ENCODE measurements at places on chromosomes 5 and 9. TPM values are rescaled to one million over a fixed set of nuclear protein-coding genes. Genes with fewer than 3 reads are reported as not detected.

DNA sequence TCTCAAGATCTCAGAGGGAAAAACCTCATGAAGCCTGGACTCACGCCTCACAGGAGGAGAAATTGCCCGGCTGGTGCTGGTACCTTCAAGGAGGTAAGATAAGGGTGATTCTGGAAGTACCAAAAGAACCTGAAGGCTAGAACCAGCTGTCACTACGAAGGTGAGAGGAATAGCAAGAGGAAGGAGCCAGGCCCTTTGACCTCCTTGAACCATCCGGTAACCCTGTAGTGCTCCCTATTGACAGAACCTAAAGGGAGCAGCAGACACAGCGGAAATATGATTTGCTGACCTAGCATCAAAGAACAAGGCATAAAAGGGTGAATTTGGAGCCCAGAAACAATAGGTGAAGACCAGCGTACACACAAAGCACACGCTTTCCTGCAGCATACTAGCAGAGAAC is 92.2 kb downstream of the DOCK8 start:
- H3K27ac ChIP-seq = peak overlapping the region; percentile 59
- no peaks in the 10 kb centered on the region for H3K27me3 ChIP-seq
- H3K4me3 ChIP-seq = no peak overlapping the region
- DNase-seq = no peak
- H3K36me3 ChIP-seq = peaks cover 19% of the 10 kb centered on the region
- peaks cover 9% of the 10 kb centered on the region for H3K4me1 ChIP-seq

The PFN3 gene
- total RNA-seq = not detected

The SHOC1 gene
- not detected for total RNA-seq

DNA sequence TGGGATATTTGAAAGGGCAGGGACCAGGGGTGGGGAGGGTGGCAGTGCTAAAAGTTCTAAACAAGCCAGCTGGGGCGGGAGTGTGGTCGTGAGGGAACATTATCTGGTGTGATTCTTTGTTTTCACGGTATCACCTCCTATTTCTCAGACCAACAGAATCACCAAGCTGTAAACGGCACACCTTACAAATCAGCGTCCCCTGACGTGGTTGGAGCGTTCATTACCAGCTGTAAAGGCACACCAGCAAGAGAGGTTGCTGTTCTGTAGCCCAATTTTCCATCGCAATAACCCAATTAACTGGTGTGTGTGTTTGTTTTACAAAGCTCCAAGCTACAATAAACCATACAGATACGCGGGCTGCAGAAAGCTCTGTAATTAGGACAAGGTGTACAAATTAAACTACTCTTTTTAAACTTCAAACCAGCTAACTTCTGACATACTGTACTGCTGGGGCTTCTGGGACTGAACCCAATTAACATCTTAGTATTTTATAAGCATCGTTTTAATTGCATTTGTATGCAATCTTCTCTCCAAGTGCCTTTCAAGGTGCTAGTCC is 303.6 kb upstream of the CLINT1 start:
- H3K4me3 ChIP-seq = no peak overlapping the region
- H3K4me1 ChIP-seq = no peaks in the 10 kb centered on the region
- H3K27me3 ChIP-seq = peaks cover 20% of the 10 kb centered on the region
- DNase-seq = no peak
- H3K36me3 ChIP-seq = no peaks in the 10 kb centered on the region

- peaks cover 8% of the 10 kb centered on the region for H3K36me3 ChIP-seq
- no peaks in the 10 kb centered on the region for H3K4me1 ChIP-seq
- no peak overlapping the region for H3K4me3 ChIP-seq
- H3K27ac ChIP-seq = no peak overlapping the region
- DNase-seq = no peak
Observed at GRCh38 chr9:8278048-8278447, 478.5 kb upstream of the DMAC1 start.

DNA sequence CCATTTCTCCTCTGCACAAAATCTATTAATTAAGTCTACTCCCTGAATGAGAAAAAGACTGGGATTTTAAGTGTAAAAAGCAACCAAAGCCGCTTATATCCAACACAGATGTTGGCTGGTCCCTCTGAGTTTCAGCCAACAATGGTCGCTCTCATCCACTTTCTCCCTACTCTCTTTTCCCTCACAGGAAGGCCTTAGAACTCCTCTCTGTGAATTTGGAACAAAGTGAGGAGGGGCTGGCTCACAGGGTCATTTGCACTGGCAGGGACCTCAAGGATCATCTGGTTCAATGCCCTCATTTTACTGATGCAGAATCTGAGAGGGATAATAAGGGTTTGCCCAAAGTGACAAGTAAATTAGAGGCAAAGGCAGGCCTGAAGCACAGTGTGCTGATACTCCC is 64.0 kb downstream of the DPYSL3 start:
- H3K36me3 ChIP-seq = no peaks in the 10 kb centered on the region
- H3K27ac ChIP-seq = no peak overlapping the region
- H3K27me3 ChIP-seq = peaks cover 55% of the 10 kb centered on the region
- DNase-seq = no peak
- no peaks in the 10 kb centered on the region for H3K4me1 ChIP-seq

The ABCA1 gene
- 5.0 TPM for total RNA-seq

DNA sequence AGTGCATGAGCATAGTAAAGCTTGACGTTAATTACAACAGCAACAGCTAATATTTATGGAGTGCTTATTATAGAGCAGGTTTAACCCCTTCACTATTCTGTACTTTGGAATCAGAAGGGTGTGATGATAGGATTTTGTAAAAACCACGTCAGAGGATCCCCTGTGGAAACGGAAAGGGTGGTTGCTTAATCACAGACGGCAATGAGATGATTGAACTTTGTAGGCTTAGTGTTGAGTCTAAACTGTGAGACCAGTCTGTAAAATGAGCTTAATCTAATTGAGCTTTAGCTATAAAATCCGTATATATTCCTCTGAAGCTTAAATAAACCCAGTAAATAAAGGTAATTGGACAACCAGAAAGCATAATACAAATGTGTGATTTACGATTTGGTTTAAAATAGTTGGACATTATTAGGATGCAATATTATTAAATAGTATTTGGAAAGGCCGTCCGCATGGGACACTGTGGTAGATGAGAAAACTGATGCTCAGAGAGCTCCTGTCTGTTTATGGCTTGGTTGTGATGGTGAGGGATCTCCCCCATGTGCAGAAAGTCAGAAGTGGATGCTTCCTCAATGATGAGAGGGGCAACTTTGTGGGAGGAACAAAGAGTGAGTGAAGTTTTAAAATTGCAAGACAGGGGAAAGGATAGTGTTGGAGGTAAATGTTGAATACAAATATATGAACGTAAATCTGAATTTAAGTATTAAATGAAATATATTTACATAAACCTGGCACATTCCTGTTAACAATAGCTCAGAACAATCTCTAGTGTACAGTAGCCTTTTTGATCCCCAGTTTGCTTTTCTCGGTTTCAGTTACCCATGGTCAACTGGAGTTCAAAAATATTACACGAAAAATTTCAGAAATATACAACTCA is 23.4 kb upstream of the SCGB3A2 start:
- H3K27ac ChIP-seq = no peak overlapping the region
- DNase-seq = no peak
- H3K4me1 ChIP-seq = peaks cover 5% of the 10 kb centered on the region

The HSD17B4 gene
- 100 TPM for total RNA-seq

DNA sequence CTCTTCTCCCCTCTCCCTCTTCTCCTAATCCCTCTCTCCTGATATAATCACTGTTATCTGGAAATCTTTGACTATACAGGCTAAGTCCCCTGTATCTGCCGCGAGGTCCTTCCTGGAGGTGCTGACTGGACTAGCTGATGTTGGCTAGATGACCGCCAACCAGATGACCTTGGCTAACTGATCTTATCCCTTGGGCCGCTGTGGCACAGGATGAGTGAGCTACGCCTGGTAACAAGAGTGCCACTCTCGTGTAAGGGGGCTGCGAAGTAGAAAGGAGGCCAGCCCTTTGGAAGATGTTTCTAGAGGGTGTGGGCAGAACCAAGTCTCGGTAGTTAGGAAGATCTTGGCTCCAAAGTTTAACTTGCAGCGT is 345 bp upstream of the PRRC1 start:
- H3K27ac ChIP-seq = peak overlapping the region; percentile 68
- H3K4me1 ChIP-seq = peaks cover 27% of the 10 kb centered on the region
- DNase-seq = no peak
- peak overlapping the region; percentile 58 for H3K4me3 ChIP-seq

The TAS2R1 gene
- total RNA-seq = not detected

- H3K4me1 ChIP-seq = no peaks in the 10 kb centered on the region
- no peak overlapping the region for H3K27ac ChIP-seq
- H3K4me3 ChIP-seq = no peak overlapping the region
- no peaks in the 10 kb centered on the region for H3K27me3 ChIP-seq
- no peaks in the 10 kb centered on the region for H3K36me3 ChIP-seq
- DNase-seq = no peak
Observed at GRCh38 chr9:3263698-3264097, 262.1 kb downstream of the RFX3 start.

The PCDHGB7 gene
- 0.95 TPM for total RNA-seq

The ZNF483 gene
- total RNA-seq = 2.8 TPM

GRCh38 chr5:14385019-14385418 is 196.6 kb upstream of the OTULINL start:
- H3K36me3 ChIP-seq = peaks cover 12% of the 10 kb centered on the region
- no peaks in the 10 kb centered on the region for H3K4me1 ChIP-seq
- no peak overlapping the region for H3K4me3 ChIP-seq
- H3K27me3 ChIP-seq = no peaks in the 10 kb centered on the region
- no peak overlapping the region for H3K27ac ChIP-seq

The RABGAP1 gene
- 31.2 TPM for total RNA-seq

The FOXD1 gene
- 1.5 TPM for total RNA-seq

GRCh38 chr9:111657051-111657450 is 4.4 kb upstream of the GNG10 start:
- no peak for DNase-seq
- H3K36me3 ChIP-seq = peaks cover 7% of the 10 kb centered on the region
- peaks cover 2% of the 10 kb centered on the region for H3K4me1 ChIP-seq
- no peak overlapping the region for H3K4me3 ChIP-seq
- H3K27me3 ChIP-seq = no peaks in the 10 kb centered on the region

GRCh38 chr9:135769489-135770202 is 67.7 kb downstream of the KCNT1 start:
- H3K4me1 ChIP-seq = peaks cover 6% of the 10 kb centered on the region
- no peak overlapping the region for H3K27ac ChIP-seq
- H3K36me3 ChIP-seq = no peaks in the 10 kb centered on the region
- no peak overlapping the region for H3K4me3 ChIP-seq

DNA sequence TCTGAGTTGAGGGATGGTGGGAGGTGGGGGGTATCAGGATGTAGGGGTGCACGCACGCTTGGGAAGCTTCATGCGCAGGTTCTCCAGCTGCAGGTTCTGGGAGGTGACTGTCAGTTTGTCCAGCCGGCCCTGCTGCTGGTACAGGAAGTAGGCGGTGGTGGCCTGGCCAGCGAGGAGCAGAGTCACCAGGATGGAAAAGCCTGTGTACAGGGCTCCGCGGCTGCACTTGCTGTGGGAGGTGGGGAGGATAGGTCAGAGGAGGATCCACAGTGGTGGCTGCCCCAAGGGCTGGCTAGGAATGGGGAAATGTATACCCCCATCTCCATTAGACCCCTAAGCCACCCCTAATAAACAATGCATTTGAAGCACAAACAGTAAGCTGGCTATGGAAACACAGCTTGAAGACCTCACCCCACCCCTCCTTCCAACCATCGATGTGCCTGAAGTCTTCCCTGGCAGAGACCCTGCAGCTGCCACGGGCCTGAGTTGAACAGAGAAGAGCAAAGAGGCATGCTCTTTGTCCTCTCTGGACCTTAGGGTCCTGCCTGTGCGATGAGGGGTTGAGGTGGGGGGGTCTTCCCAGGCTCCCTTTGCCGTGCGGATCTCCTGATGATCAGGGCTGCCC is 5.5 kb downstream of the CD74 start:
- H3K36me3 ChIP-seq = peaks cover 10% of the 10 kb centered on the region
- no peak for DNase-seq
- no peaks in the 10 kb centered on the region for H3K27me3 ChIP-seq
- peaks cover 27% of the 10 kb centered on the region for H3K4me1 ChIP-seq
- H3K27ac ChIP-seq = no peak overlapping the region
- H3K4me3 ChIP-seq = no peak overlapping the region

DNA sequence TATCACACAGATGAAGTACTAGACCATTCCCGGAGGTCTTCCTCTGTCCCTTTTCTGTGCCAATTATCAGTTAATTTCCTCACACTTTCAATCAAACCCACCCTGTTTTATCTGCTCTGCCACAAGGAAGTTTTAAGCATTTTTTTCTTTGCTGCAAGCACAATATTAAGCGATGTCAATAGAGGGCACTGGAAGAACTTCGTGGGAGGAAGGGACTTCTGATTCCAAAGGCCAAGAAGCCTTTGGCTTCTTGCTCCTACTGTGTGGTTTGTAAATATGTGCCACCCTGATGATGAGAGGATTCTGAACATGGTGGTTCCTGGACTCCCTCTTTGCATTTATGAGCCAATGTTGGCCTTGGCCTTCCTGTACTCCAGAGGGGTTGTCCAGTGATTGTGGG is 1712.5 kb upstream of the C9orf72 start:
- DNase-seq = no peak
- no peaks in the 10 kb centered on the region for H3K27me3 ChIP-seq
- no peak overlapping the region for H3K4me3 ChIP-seq
- H3K4me1 ChIP-seq = peaks cover 3% of the 10 kb centered on the region
- peaks cover 5% of the 10 kb centered on the region for H3K36me3 ChIP-seq

The SPATA9 gene
- 1.9 TPM for total RNA-seq

The DPYSL3 gene
- total RNA-seq = 0.07 TPM

DNA sequence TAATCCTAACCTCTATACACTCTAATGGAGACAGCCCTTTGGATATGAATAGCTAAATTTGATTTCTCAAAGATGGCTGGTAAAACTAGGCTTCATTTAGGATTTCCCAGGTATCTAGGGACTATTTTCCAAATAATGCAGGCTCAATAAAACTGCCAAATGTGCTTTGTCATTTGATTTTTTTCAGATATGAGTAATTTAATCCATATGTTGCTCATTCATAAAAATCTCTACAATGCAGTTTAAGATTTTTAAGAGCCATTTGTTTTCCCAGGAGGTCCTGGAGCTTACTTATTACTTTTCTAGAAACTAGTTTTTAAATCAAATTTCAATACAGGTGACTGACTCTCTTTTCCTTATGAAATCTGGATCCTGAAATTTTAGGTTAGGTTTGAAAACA is 349.3 kb upstream of the SLC24A2 start:
- no peaks in the 10 kb centered on the region for H3K36me3 ChIP-seq
- H3K27me3 ChIP-seq = peaks cover 3% of the 10 kb centered on the region
- no peak for DNase-seq
